NCI-H1694 (cell line): ENCODE measurements at places on chromosomes 1 and 21.

DNA sequence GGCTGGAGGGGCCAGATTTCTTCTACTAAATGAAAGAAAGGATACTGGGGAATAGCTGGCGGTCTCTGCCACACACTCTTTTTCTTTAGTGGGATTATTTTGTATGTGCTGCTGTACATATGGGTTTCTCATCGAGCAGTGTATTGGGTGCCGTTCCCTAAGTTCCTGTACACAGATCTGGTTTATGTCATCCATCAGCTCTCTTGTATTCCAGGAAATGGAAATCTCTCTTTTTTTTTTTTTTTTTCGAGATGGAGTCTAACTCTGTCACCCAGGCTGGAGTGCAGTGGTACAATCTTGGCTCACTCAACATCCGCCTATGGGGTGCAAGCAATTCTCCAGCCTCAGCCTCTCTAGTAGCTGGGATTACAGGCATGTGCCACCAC lies 27.0 kb upstream of the NID1 start:
- no peak for DNase-seq

- DNase-seq = no peak
Measured at GRCh38 chr1:10838541-10838940, 42.1 kb upstream of the CASZ1 start.

DNA sequence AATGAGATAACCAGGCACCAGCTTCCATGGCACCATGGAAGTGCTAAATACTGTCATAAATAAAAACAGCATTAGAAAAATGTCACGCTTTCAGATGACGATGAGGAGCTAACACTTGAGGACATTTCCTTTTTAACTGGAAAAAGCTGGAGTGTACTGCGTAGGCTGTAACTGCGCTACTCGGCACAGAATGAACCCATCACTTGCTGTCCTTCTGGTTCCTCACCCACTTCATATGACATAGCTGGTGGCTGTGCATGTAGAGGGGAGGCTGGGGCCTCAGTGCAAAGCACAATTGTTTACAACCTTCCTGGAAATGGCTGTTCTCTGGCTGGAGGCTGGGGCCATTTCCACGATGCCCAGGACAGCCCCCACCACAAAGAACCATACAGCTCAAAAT lies 55.7 kb downstream of the NTPCR start:
- DNase-seq = no peak

DNA sequence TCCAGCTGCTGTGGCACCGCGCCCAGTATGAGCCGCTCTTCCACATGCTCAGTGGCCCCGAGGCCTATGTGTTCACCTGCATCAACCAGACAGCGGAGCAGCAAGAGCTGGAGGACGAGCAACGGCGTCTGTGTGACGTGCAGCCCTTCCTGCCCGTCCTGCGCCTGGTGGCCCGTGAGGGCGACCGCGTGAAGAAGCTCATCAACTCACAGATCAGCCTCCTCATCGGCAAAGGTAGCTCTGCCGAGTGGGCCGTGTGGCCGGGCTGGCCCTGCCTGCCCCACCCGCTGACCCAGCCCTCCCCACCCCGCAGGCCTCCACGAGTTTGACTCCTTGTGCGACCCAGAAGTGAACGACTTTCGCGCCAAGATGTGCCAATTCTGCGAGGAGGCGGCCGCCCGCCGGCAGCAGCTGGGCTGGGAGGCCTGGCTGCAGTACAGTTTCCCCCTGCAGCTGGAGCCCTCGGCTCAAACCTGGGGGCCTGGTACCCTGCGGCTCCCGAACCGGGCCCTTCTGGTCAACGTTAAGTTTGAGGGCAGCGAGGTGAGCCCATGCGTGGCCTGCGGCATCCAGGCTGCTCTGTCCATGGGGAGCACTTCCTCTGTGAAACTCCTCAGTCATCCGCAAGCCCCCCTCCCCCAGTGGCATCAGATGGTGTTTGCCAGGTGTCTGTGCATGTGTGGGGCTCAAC lies 64.2 kb downstream of the PIK3CD start:
- DNase-seq = no peak

DNA sequence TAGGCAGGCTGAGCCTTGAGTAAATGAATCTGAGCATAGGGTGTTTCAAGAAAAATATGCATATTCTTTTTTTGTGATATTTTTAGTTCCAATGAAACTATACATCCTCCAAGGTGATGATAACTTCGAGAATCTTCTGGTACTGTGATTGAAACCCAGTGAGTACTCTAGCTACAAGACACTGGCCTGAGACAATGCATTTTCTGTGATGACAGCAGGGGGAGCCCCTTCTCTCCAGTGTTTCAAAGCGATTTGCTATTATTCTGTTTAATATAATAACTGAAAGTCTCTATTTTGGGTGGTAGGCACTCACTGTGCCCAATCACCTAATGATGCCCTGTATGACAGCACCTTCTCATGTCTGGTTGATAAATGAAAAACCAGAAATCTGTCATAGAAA lies 12.1 kb downstream of the IRF2BP2 start:
- DNase-seq = peak; percentile 74

GRCh38 chr1:147613506-147613905 lies 56.8 kb downstream of the ACP6 start:
- DNase-seq = no peak

DNA sequence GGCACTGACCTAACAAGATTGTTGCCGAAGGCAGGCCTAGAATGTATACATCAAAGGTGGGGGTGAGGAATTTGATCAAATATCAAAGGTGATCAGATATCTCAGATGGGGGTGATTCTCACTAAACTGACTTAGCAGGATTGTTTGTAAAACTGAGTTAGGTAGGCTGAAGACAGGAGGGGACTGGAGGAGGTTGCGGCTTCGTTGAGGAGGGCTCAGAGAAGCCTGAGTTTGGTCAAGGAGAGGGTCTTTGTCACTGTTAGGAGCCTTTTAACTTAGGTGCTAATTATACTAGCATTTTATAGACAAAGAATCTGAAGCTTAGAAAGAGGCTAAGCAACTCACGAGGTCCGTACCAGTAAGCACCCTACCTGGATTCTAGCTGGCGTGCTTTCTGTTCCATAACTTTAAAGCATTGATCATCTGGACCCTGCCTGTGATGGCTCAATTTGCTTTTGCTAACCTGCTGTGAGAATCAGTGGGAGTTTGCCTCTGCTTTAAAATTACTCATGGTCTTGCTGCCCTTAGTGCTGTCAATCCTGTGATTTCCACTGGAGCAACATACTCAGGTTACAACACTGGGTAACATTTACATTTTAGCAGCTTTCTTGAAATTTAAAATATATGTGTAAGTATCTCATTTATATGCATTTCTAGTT lies 49.8 kb downstream of the ITSN1 start:
- DNase-seq = no peak

- no peak for DNase-seq
Measured at GRCh38 chr1:157956732-157957131, 36.7 kb upstream of the KIRREL1 start.

DNA sequence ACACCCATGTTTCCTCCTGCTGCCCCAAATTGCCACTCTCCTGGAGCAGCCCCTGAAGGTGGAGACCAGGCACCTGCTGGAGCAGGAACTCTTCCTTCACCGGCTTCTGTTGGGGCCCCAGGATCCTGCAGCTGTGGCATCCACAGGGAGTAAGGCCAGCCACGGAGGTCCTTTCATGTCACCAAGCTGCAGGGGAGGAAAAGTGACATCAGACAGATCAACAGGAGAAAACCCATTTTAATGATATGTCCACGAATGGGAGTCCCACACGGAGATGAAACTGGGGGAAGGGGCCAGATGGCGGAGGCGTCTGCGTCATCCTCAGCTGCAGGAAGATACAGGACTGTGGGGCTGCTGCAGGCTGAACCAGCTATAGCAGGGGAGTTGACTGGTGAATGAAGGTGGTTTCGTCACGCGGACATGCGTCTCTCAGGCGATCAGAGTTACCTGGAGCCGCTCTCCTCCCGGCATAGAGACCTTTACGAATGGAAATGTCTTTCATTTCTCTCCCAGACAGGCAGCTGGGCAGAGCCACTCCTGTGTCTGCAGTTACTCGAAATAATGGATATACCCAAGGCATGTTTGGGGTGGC lies 9.9 kb downstream of the TP73 start:
- DNase-seq = no peak

DNA sequence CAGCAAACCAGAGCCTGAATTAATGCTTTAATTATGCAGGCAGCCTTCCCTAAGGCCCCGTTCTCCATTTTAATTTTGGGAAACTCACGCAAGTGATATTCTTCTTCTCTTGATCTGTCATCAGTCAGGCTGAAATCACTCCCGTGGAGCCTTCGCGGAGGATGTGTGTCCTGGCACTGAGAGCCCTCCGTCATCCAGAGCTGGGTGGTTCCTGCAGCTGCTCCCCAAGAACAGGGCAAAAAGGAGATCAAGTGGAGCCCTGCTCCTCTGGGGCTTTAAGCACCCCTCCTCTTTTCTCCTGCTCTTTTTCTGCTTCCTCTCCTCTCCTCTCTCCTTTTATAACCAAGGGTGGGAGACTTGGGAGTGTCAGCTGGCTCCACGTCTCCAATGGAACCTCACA lies 133.2 kb upstream of the CACNA1E start:
- no peak for DNase-seq

- DNase-seq = no peak
Measured at GRCh38 chr1:65056234-65056633, 89.9 kb upstream of the JAK1 start.
